CD4-positive, alpha-beta T cell treated with Interleukin-12 subunit alpha and Interleukin-12 subunit beta, for 1 hour (primary cell): ENCODE measurements at places on chromosomes 11 and 22.

DNA sequence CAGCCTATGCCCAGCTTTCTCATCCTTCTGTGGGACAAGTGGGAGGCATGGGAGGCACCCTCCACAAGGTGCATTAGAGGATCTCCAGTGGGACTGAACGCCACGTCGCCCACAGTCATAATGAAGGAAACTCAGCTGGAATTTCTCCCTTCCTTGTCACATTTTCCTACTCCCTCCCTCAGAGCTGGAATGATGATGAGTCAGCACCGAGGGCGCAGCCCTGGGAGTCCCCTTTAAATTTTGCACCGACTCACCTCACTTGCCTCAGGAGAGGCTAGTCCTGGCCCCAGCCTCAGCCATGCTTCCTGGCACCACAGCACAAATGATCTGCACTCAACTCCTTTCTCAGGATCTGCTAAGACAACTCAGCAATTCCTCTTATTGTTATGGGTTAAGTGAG, 34.3 kb downstream of the DBX1 start:
- DNase-seq: no peak

DNA sequence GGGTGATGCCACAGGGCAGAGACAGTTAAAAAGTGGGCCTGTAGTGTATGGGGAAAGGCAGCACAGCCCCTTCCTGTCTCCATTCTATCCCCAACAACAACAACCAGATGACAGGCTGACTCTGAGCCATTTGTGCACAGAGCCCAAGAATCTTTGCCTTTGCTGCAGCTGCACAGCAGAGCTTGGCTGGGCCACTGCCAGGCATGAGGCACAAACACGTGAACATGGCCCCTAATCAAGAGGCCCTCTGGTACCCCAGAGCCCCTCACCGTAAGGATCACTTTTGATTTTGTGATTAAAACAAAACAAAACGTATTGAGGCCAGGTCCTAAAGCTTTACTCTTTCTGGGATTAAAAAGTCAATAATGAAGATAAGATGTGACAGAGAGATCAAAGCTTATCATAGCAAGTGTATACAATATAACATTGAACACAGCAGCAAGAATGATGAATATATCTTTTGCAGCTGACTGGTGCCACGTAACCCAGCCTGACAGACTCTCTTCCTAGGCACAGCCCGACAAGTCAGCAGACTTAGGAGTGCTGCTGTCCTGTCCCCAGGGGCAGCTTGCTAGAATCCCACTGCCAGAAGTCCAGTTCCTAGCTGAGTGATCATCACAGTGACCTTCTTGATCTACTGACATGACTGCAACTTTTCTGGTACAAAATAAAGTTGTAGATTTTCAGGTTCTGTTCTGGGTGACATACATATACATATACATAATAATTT, 117.8 kb downstream of the SERGEF start:
- DNase-seq: no peak

DNA sequence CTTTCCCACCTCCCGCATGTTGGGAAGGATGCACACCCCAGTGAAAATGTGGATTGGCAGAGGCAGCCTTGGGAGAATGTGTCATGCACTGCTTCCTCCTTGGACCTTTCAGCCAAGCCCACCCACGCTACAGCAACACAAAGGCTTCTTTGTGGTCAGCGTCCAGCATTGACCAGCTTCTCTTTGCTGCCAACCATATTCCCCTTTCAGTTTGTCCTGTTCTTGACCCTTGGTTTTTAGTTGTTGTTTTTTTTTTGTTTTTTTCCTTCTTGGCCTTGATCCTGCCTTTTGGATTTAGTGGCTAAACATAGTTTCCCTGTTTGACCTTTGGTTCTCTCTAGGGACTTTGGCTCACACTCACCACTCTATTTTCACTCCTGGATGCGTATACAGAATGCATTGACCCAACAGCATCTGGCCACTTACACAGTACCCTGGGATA, 573.6 kb downstream of the INSC start:
- no peak for DNase-seq

DNA sequence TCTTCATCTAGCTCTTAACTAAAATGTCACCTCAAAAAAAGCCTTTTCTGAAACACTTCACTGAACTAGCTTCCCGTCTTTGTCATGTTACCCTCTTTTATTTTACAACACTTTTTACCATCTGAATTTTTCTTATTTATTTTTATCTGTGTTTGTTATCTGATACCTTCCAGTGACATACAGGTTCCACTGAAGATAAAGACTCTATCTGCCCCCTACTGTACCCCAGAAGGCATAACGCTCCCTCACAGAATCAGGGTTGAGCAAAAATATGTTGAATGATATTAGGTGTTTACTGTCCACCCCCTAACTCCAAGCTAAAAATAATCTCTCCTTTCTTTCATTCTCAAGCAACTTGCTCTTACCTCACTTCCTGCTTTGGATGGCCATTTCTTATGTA, 654.2 kb downstream of the NELL1 start:
- no peak for DNase-seq

DNA sequence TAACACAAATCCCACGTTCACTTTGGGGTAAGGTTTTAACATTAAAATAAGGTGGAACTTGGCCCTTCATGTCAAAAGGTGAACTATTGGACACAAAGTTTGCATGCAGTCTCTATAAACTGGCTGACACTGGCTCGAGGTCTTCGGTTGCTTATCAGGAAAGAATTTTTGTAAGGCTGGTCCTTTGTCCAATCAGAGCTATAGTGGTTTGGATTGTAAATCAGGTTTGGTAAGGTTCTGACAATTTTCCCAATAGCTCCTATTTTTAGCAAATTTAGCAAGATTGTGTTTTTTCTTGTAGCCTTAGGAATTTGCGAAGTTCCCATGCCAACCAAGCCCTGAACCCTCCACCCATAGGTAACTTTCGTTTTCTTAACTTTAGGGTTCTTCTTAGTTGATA, 17.6 kb upstream of the MED17 start:
- DNase-seq: no peak

DNA sequence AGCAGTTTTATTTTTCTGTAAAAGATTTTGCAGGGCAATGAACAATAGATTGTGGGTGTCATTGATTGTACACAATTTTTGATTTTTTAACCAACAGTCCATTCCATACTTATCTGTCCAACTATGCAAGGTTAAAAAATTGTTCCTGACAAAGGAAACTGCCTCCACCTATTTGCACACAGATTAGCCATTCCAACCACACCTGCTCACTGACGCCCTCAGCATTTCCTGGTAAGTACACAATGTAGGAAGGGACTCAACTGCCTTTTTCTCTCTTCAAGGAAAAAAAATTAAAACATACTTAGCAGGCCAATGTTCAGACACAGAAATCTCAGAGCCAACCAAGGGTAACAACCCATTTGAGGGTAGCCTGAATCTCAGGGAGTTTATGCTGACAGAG, 4.3 kb upstream of the FUT4 start:
- DNase-seq: no peak

DNA sequence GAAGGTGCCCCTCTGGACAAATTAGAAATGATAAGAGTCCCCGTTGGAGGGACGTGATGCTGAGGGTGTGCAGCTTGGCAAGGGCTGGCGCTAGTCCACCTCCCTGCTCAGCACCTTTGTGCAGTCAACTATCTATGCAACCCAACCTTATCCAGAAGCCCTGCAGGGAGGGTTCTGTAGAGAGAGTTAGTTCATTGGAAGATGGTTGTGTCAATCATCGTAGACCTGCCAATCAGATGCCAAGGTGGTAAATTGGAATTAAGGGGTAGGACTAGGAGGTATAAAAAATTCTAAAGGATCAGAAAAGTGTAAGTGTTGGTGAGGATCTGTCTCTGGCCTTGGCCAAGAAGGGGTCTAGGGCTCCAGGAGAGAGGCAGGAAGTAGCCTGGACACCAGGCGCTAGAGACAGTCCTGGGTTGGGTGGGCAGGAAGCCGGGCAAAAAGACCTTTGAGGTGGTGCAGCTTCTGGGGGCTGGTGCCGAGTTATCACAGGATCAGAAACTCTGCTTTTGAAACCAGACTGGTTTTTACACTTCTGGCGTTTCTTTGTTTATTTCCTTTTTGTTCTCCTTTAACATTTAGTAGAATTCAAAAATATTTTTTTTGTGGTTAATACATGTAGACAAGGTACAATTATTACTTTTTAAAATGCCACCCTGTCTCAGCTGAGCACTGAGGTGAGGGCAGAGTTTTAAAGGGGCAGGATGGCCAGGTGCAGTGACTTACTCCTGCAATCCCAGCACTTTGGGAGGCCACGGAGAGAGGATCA, 1.6 kb downstream of the C1QTNF6 start:
- DNase-seq: peak; percentile 88

DNA sequence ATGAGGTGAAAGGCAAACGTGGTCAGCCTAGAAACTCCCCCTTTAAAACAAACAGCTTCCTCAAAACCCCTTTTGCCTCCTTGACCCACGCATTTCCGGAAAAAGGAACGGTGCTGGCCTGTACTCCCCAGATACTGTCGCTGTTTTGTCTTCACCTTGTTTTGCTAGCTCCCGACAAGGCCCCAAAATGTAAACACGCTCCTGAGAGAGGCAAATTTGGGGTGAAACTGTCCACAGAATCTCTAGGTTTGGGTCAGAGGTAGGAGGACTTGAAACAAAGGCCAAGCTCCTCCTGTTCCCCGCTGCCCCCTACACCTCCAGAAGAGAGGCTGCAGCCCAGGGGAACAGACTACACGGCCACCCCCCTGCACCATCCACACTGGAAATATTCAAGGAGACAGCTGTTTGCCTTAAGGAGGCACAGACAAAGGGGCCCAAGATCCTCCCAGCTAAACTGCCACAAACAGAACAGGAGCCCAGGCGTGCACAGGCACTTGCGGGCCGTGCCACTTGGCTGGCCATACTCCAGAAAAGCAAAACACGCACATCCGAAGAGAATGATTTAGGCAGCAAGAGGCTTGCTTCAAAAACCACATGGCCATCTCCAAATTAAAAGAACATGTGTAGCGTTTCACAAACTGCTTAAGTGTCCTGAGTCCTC, 160.5 kb upstream of the GRK3 start:
- DNase-seq: no peak

DNA sequence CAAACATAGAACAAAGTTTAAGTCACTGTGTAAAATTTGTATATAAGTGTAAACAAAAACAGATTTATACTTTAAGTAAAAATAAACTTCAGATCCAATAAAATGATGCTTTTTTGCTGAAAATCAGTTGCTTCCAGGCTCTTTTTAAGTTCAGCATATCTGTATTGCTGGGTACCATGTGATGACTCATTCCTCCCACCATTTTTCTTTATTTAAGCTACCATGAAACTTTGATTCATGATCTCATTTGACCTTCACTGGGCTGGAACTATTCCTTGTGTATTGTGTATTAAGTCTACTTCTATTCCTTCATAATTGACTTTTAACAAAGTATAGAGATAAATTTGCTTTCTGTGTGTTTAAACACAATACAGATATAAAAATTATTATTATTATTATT, 46.3 kb upstream of the RRM1 start:
- no peak for DNase-seq

DNA sequence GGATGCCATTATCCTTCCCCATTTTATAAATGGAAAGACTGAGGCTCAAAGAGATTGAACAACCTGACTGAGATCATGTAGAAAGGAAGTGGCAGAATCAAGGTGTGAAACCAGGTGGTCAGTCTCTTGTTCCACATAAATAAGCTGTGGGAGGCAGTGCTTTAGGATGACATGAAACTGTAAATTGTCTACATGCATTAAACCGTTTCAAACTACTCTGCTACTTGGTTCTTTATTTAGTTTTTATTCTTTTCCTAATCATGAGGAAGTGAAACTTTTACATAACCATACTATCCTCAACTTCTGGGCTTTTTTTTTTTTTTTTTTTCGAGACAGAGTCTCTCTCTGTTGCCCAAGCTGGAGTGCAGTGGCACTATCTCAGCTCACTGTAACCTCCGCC, 34.9 kb downstream of the CADM1 start:
- no peak for DNase-seq

DNA sequence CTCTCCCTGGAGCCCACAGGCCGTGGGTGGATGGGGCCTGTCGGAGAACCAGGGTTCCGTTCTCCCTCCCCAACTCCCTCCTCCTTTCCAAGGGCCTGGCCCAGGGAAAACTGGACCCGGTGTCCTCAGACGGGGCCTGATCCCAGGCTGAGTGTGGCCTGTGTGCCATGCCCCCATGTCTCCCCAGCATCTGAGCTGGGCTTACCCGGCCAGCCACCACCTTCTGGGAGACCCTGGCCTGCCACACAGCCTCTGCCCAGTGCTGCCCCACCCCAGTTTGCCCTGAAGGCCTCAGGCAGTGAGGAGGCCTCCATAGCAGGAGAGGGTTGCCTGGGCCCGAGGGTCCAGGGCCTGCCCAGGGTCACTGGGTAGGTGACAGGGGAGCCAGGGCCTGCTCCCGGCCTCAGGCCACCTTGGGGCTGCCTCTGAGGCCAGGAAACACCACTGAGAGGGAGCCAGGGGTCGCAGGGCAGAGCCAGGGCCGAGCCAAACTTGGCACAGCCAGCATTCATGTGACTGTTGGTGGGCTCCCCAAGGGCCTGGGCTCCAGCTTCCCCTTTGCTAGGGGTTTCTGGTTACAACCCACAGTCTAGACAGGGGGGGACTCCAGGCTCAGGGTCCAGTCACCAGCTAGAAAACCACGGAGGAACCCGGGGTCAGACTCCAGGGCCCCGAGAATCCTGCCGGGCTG, 590 bp upstream of the IFITM10 start:
- no peak for DNase-seq

DNA sequence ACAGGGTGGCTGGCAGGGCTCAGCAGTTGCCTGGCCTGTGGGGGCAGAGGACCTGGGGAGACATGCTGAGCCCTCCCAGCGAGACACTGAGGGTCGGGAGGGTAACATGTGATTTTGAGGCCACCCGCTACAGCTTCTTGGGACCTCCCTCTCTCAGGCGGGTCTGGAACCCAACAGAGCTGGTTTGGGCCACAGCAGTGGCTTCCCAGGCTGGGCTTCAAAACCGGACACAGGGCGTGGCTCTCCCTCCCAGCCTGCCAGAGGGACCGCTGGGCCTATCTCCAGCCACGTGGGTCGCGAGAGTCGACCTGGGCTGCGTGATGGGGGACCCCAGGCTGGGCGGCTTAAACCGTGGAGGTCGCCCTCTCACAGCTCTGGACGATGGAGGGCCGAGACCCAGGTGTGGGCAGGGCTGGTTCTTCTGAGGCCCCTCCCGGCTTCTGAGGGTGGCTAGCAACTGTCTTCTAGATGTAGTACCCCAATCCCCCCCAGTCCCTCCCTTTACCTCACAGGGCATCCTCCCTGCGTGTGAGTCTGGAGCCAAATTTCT, 91.7 kb downstream of the KCNQ1 start:
- DNase-seq: no peak

DNA sequence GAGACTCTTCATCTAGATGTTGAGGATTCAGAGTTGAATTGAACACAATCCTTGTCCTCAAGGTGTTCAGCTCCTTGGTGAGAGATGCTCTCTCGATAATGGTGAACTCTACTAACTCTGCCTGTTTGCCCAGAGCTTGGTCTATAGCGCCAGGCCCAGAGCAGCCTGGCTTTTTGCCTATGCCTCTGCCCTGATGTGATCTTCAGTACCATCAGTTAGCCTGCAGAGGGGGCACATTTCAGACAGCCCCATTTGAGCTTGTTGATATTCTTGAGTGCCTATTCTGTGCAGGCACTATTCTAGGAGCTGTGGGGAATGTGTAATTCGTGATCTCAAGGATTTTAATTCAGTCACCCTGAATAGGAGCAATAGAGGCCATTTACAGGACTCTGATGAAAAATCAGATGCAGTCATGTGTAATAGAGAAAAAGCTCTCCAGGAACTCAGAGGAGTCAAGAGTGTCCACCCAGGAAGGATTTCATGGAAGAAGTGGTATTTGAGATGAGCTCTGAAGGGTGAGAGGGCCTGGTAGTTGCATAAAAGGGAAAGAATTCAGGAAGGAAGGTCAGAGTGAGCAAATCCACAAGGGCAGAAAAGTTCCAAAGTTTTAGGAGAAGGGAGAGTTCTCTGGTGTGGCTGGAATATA, 19.3 kb downstream of the GTPBP1 start:
- DNase-seq: peak; percentile 59
